Stimulated activated CD8-positive, alpha-beta memory T cell treated with anti-CD3 and anti-CD28 coated beads, Interleukin-15, amount 100 ng/mL, for 4 hours (primary cell): ENCODE measurements at places on chromosomes 13 and 19.

DNA sequence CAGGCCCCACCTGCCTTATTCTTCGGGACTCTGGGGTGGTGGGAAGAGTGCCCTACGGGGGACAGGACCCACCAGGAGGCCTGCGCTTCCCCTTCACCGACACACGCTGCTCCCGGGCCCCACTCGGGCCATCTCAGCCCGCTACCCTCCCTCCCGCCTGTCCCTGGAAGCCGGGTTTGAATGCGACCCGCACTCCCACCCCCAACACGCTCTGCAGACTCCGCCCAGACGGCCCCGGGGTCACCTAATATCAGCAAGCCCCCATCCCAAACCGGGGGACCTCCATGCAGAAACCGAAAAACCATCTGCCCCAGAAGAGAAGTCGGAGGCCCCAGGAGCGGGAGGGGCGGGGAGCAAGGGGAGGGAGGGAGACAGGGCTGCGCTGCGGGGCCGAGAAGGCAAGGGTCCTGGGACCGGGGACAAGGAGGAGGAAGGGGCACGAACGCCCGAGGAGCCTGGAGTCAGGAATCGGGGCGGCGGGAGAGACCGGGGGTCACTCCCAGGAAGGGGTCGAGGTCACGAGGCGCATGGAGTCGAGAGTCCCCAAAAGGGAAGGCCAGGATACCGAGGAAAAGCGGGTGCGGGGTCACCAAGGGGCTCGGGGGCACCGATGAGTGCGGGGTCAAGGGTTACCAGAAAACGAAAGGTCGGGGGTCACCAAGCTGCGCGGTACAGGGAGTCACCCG, 766 bp downstream of the SBNO2 start:
- DNase-seq: no peak

GRCh38 chr13:71727042-71727441, 140.0 kb downstream of the DACH1 start:
- no peak for DNase-seq

- DNase-seq: peak; percentile 19
Measured at GRCh38 chr13:24709186-24709913, 29.1 kb downstream of the ATP12A start.

GRCh38 chr13:74574964-74575728, 440.9 kb upstream of the KLF12 start:
- DNase-seq: no peak

DNA sequence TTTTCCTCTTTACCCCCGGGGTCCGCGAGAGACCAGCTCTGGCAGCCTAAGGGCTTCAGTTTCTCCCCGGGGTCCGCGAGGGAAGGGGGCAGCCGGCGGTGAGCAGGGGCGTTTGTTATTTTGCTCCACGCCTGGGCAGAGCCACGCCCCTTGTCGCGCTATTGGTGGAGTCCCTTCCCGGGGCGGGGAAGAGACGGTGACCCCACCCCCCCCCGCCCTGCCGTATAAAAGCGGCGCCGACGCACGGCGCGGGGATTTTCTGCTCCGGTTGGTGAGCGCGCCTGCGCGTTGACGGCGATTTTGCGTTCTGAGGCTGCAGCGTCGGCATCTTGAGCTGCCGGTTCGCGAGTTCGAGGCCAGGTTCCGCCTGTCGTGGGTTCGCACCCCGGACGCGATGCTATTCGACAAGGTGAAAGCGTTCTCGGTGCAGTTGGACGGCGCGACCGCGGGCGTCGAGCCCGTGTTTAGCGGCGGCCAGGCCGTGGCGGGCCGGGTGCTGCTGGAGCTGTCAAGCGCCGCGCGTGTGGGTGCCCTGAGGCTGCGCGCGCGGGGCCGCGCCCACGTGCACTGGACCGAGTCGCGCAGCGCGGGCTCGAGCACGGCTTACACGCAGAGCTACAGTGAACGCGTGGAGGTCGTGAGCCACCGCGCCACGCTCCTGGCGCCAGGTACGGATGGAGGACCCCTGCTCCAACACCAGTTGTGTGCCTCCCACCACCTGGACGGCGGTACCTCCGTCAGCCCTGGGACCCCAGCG, at the start of gene ARRDC2:
ARRDC2 (plus strand) TSS at position 254 of the 757 bp plus-strand sequence; CDS start at position 395, 141 bp downstream.
- DNase-seq: peak; percentile 70

GRCh38 chr19:46620716-46621115, 4.2 kb downstream of the PTGIR start:
- DNase-seq: no peak

DNA sequence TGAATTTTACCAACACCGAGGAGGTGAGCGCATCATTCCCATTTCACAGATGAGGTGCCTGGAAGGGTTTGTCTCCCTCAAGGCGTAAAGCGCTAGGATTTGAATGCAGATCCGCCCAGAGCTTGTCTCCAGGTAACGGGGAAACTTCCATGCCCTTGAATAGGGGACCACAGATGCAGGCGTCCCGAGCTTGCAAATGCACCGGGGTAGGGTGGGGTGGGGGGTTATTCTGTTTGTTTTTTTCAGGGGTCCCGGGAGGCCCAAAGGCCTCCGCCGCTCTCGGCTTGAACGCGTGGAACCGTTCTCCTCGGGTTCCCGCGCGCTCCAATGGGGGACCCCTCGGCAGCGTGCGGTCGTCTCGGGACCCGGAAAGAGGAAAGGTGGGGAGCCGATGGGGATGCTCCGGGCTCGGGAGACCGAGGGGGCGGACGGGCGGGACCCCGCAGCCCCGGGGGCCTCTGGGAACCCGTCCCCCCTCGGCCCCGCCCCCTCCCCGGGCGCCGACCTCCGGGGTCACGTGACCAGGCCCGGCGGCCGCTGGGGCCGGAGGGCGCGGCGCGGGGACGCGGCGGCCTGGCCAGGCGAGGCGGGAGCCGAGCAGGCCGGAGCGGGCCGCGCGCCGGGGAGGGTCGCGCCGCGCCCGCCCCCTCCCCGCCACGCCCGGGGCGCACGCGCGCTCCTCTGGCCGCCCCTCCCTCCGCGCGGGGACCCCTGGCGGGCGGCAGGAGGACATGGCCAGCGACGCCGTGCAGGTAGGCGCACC, at the start of gene PKN1:
PKN1 (plus strand) TSS at position 516 of the 763 bp plus-strand sequence; CDS start at position 732, 216 bp downstream.
- no peak for DNase-seq

GRCh38 chr19:33260628-33261418, 35.2 kb upstream of the SLC7A10 start:
- DNase-seq: no peak

DNA sequence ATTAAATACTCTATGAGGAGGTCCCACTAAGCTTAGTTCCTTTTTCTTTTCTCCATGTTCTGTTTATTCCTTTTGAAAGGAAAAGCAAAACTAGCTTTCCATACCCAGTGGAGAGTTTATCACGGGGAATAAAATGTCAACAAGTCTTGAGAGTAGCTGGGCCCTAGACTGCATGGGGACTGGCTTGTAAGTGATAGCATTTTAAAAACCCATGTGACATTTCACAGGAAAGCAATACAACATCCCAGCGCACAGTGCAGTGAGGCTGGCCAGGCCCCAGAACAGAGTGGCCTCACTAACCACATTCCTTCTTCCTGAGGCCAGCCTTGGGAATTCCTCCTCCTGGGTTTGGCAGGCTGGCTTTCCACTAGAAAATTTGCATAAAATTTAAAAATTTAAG, 149.8 kb downstream of the DLEU7 start:
- DNase-seq: no peak

GRCh38 chr19:32875428-32875827, 5.9 kb upstream of the SLC7A9 start:
- DNase-seq: no peak

- DNase-seq: no peak
Measured at GRCh38 chr19:40223135-40223822, 3.2 kb downstream of the CCNP start.

- no peak for DNase-seq
Measured at GRCh38 chr13:42746866-42747265, 34.5 kb upstream of the FAM216B start.

DNA sequence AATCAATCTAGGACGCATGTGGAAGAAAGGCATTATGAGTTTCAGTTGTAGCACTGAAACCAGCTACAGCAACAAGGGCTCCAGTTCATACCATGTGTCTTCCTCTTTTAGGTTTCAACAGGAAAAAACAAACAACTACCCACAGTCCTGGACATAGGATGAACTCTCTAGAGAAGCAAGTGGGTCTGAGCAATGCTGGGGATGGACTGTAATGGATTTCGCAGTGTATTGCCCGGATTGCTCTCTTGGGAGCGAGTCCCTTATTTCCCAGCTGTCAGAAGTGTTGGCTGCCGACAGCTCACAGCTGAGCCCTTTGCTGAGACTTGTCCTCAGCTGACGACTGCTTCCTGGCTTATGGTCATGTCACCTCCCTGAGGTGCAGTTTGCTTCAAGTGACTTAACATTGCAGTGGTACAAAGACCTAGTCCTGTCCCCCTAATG, 12.1 kb upstream of the MYCBP2 start:
- DNase-seq: no peak

DNA sequence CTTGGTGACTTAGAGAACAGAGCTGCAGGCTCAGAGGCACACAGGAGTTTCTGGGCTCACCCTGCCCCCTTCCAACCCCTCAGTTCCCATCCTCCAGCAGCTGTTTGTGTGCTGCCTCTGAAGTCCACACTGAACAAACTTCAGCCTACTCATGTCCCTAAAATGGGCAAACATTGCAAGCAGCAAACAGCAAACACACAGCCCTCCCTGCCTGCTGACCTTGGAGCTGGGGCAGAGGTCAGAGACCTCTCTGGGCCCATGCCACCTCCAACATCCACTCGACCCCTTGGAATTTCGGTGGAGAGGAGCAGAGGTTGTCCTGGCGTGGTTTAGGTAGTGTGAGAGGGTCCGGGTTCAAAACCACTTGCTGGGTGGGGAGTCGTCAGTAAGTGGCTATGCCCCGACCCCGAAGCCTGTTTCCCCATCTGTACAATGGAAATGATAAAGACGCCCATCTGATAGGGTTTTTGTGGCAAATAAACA, 9.9 kb downstream of the APOC1 start:
- DNase-seq: no peak

DNA sequence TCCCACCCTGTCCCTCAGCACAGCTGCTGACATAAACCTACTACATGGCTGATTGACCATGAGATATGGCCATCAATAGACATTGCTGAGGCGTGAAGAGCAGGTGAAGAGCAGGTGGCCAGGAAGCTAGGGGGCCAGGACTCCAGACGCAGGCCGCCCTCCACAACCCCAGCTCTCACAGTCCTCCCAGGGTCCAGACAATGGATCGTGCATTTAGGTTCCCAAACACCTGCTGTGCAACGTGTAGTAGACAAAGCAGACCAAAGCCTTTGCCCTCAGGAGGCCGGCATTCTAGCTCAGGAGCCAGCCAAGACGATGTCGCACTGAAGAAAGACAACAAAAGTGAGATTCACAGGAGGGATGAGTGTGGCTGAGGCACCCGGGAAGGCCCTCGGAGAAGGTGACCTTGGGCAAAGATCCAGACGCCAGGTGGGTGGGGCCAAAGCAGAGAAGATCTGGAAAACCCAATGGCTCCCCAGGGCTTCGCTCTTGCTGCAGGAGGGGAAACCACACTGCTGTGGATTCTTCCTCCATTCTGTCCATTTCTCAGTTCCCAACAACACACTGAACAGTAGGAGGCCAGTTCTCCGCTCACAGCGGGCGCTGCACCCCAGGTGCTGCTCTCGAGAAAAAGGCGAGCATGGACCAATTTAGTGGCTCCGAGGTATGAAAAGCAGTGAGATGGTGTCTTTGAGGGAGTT, 1.4 kb downstream of the FFAR1 start:
- DNase-seq: no peak

- DNase-seq: no peak
Measured at GRCh38 chr19:43660971-43661360, 9.0 kb downstream of the PLAUR start.

- DNase-seq: no peak
Measured at GRCh38 chr19:50352242-50352641, 13.2 kb downstream of the NAPSA start.

- DNase-seq: no peak
Measured at GRCh38 chr13:43094901-43095300, 71.5 kb downstream of the DNAJC15 start.
